Stimulated activated CD8-positive, alpha-beta memory T cell treated with anti-CD3 and anti-CD28 coated beads, Interleukin-12 subunit alpha, Interleukin-12 subunit beta, amount 100 ng/mL, for 4 hours (primary cell): ENCODE measurements at places on chromosomes 3 and 15.

DNA sequence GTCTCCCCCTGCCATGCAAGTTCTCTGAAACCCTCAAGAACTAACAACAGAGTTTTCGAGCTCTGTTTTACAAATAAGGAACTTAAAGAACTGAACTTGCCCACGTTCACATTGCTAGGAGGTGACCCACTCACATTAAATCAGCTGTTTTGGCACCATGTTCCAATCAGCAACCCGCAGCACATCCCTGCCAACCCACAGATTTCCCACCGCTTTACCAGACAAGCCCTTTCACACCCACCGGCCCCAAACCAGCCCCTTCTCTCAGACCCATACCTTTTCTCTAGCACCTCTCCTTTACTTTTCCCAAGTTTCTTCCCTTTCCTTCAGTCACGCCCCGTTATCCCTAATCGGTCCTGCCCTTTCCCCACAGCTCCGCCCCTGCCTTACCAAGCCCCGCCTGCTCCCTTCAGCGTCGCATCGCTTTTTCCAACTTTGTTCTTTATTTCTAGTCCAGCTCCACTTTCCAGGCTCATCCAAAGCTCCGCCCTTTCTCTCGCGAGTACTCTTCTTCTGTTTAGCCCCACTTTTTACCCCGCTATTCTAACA is 804 bp upstream of the BRPF1 start:
- DNase-seq = no peak

DNA sequence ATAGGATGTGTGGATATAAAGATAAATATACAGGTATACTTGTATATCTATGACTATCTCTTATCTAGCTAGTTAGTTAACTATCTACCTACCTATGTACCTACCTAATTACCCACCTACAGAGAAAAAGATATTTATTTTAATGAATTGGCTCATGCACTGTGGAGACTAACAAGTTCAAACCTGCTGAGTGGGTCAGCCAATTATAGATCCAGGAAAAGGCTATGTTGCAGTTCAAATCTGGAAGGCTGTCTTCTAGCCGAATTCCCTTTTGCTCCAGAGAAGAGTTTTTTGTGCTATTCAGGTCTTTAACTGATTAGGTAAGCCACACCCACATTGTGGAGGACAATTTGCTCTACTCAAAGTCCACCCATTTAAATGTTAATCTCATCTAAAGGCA is 335.0 kb downstream of the GRM7 start:
- no peak for DNase-seq

DNA sequence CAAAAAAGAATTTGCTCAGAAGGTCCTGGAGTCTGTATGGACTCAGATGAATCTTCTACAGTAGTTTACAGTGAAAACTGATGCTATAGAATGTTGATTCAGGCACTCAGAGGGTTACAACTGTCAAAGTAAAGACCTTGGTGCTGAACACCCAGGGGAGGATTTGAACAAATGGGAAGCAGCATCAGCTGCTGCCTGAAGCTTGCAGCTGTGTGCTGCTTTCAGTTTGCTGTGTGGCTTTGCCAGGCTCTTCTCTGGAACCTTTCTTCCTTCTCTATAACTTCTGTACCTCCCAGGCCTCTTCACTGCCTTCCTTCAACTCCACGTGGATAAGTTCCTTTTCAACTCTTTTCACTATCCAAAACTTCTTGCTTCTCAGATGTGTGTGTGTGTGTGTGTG is 214.2 kb downstream of the GRM7 start:
- no peak for DNase-seq

- DNase-seq = no peak
Observed at GRCh38 chr3:123085293-123085931, 18.6 kb downstream of the PDIA5 start.

- DNase-seq = no peak
Observed at GRCh38 chr15:48096813-48097212, 24.0 kb upstream of the SLC24A5 start.

GRCh38 chr3:122934251-122934650 is 93.3 kb downstream of the SEMA5B start:
- no peak for DNase-seq

DNA sequence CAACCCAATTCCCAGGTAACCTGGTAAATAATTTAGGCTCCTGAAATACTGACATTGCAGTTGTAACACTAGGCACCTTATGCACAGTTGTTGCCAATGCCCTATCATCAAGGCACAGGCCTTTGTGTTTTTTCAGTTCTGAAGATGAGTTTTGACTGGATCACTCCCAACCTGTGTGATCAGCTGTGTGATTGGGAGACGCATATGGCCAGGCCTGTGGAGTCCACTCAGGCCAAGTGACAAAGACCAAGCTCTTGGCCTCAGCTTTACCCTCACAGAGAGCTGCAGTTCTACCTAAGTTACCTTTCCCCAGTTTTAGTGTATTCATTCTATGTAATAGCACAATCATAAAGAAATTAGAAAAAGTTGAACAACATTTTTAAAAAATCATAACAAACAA is 19.2 kb upstream of the AQP9 start:
- no peak for DNase-seq
